ENCODE measurements at places on chromosomes 6 and 20.

DNA sequence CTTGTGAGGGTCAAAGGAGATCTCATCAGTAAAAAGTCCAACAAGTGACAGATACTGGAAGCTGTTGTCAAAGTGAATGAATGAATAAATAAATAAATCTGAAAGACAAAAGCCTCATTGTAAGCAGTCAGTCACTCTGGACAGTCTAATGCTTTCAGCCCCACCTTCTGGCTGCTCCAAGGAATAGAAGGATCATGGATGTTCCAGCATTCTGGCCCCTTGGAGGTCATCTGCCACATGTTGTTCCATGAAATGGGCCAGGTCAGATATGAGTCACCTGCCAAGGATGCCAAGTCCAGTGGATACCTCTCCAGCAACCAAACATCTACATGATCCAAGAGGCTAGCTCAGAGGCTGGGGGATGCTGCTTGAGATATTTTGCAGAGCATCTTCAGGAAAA lies 185.6 kb downstream of the BMP7 start:
- DNase-seq = no peak

- DNase-seq = no peak
These were observed 207.8 kb upstream of the FOXQ1 start for GRCh38 chr6:1103945-1104623.

- DNase-seq = no peak
These were observed 11.8 kb downstream of the SMOC2 start for GRCh38 chr6:168452685-168453377.

- DNase-seq = no peak
These were observed 12.2 kb downstream of the NCOA7 start for GRCh38 chr6:125802943-125803377.

DNA sequence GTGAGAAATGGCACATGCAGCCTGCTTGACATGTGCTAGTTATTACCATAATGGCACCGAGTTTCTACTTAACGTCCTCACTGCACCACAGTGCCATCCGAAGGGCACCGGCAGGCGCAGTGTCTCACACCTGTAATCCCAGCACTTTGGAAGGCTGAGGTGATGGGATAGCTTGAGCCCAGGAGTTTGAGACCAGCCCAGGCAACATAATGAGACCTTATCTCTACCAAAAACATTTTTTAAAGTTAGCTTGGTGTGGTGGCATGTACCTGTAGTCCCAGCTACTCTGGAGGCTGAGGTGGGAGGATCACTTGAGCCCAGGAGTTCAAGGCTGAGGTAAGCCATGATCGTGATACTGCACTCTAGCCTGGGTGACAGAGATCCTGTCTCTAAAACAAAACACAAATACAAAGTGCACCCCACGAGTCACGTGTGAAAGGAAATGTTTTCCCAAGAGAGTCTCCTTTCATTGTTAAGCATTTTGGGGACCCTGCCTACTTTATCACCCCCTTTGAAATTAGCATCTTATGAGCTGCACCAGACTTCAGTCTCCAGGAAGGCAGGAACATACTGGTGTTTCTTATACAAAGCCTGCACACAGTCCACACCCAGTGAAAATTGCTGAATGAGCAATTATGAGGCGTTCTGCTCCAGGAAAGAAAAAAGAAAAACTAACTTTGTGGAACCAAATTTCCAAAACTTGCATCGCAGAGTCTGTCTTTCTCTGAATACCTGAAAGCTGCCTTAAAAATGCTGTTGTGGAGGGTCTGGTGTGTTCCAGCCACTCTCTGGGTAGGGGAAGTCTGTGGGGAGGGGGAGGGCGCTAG lies 47.1 kb upstream of the FOXQ1 start:
- no peak for DNase-seq

DNA sequence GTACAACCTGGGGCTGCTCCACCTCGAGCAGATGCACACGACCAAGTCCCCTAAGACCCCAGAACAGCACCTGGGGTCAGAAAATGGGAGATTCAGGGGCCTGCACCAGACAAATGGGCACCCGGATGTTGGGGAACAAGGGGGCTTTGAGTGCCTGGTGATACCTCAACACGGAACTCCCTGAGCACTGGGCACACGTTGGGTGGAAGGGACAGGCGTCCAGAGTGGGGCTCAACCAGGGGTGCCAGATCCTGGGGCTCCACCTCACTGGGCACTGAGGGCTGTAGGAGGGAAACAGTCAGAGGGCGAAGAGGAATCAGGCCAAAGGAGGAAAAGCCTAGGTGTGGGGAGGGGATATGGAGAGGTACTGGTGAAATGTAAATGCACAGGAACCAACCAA lies 33.5 kb upstream of the SPAG4 start:
- no peak for DNase-seq

DNA sequence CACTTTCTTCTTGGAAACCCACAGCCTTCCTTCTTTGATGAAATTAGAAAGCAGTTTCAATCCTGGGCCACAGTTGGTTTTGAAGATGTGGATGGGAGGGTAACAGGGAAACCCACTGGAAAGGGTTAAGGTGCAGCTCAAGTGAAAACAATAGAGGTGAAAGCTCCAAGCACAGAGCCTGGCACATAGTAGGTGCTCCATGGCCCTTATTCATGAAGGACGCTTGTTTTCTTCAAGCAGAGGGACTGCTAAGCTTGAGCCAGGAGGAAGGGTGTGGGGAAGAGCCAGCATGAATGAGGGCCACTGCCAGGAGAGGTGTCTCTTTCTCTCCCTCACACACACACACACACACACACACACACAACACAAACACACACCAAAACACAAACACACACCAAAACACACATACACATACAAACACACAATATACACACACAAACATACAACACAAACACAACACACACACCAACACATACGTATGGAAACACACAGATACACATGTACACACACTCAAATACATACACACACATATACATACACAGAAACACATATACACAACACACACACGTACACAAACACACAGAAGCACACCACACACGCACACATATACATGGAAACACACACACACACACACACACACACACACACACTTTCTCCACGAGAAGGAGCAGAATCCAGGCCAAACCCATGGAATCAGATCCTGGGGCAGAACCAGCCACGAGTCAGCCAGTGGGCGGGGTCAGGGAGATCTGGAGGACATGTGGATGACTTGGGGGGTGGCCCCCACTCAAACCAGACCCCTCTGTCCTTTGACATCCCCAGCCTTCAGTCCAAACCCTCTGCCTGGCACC lies 23.7 kb upstream of the RBPJL start:
- DNase-seq = no peak

GRCh38 chr6:154471609-154472362 lies 38.7 kb downstream of the CNKSR3 start:
- DNase-seq = no peak

- DNase-seq = no peak
These were observed 47.7 kb downstream of the BANF2 start for GRCh38 chr20:17747431-17747846.

DNA sequence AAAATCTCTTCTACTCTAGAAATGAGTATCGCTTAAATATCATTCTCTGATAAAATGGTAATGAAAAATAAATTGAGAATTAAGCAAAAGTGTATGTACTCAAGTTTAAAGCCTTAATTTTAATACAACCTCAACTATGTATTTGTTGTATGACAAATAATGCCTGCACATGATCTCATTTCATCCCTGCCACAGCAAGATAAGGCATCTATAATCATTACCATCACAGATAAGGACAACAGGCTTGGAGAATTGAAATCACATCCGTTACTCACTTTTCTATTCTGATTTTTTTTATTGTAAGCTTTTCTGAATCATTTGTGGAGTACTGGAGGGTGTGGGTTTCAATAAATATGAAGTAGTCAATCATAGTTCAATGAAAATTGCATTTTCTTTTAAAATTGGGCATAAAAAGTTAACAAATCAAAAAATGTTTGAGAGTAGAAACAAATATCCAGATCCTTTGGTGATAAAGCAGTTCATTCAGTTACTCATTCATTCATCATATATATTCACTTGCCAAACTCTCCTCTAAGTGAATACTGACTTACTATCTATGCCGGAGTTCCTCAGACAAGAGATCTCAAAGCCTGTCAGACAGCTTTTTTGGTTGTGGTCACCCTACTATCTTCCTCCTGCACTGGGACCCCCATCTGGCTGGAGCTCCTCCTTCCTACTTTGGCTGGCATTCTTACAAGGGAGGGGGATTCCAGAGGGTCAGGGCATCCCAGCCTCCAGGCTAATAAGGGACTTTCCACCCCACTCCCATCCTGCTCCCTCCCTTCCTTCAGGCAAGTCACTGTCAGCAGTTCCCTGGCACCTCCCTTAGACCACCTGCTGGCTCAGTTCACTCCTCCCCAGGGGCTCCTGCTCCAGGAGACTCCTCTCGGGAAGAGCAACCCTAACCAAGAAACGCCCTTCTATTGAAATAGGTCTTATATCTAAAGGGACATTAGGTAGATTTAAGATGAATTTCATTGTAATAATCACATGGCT lies 118.6 kb downstream of the OGFRL1 start:
- no peak for DNase-seq

DNA sequence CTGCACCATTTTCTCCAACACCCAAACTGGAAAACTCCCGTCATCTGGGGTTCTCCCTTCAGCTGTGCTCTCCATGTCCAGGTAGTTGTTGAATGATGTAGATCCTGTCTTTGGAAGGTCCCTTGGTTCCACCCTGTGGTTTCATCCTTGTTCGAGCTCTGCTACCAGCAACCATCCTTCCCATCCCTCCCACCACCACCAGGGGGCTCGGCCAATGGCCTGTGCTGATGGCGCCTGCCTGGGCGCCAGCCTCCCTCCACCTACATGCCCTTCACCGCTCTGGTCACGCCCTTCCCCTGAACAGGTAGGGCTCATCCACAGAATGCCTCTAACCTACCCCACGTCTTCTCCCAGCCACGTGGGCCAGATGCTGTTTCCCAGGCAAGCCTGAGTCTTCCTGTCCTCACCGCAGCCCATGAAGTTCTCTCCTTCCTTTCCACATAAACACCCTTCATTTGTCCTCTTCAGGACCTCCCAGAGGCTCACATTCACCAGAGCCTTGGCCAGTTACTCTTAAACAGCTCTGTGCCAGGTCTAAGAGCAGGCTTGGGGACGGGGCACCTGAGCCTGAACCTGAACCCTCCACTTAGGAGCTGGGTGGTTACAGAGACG lies 75.1 kb upstream of the DUSP22 start:
- DNase-seq = no peak

DNA sequence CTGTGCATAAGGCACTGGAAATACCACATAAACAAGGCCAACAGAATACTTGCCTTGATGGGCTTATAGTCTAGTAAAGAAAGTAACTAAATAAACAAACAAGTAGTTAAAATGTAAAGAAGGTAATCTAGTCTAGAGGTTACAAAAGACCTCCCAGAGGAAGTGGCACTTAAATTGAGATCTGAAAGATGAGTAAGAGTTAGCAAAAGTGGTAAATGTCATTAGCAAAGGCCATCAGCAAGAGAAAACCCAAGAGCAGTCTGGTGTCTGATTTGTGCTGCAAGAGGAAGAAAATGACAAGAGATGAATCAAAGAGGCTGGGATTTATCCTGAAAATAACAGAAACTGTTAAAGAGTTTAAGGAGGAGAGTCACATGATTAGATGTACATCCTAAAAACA lies 96.6 kb upstream of the SMLR1 start:
- no peak for DNase-seq

DNA sequence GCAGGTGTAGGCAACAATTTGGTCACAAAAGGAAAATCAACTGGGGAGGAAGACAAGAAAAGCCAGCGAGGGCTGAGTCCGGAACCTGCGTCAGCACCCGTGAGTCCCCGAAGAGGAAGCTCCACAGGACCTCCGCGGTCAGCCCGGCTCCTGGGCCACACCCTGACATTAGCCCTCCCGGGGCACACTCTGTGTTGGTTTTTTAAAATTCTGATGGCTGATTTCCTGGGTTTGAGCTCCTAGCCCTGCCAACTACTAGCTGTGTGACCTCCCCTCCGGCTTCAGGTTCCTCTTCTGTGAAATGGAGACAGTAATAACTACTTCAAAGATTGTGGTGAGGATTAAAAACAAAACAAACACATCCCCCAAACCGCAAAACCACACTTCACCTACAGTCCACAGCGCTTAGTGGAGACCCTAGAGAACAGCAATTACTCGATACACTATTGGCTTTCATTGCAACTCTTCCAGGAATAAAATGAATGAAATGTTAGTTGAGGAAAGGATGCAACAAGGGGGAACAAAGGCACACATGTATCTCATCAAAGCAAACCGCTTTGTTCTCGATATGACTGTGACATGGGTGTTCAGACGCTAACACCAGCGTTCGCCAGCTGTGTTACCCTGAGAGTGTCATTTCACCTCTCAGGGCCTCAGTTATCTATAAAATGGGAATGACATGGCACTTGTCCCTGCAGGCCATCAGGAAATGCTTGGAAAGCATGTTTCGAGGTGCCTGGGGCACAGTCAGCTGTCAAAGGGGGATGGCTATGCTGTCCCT lies 985 bp downstream of the ZBP1 start:
- peak; percentile 31 for DNase-seq

All from stimulated activated CD8-positive, alpha-beta memory T cell treated with anti-CD3 and anti-CD28 coated beads, Interleukin-7, amount 100 ng/mL, for 1 hour (primary cell).